Activated CD4-positive, alpha-beta T cell treated with anti-CD3 and anti-CD28 coated beads, Interleukin-2, amount 50 U/mL, for 4 hours (primary cell): ENCODE measurements at places on chromosomes 5 and 9.
A peak's percentile ranks its signal among the peaks of the same experiment; 100 is the strongest.

- no peak for DNase-seq
Measured at GRCh38 chr5:33212439-33212838, 228.3 kb upstream of the TARS1 start.

- peak; percentile 4 for DNase-seq
Measured at GRCh38 chr5:88833371-88834130, 49.4 kb downstream of the MEF2C start.

DNA sequence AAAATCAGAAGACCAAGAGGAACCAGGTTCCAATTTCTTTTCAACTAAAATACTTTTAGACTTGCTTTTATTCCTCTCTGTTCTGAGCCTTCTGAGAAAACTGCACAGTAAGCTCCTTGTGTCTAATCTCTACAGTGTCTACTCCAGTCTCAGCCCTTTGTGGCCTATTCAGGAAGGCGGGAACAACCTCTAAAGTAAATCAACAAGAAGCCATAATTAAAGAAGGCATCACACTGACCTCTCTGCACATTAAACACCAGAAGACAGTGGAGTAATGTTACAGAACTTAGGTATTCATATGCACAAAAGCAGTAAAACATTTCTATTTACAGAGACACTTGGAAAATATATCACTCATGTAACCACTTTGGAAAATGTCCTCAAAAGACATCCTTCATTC lies 14.9 kb downstream of the XPA start:
- DNase-seq = no peak

- no peak for DNase-seq
Measured at GRCh38 chr5:136030252-136030651, 1.5 kb downstream of the TGFBI start.

DNA sequence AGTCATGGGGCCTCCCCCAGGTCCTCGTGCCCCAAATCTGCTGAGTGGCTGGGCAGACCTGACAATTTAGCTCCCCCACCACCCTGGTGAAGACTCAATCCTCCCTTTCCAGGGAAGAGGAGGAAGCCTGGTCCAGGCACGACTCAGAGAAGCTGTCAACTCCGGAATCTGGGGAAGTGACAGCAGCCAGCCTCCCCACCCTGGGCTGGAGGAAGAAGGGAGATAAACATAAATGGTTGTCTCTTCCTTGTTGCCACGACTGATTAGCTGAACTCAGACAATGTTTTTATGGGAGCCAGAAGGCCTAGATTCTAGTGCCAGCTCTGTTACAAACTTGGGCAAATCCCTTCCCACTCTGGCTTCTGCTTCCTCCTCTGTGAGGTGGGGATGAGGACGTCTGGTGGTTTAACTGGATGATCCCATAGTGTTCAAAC lies 15.4 kb downstream of the CCDC69 start:
- DNase-seq = no peak

DNA sequence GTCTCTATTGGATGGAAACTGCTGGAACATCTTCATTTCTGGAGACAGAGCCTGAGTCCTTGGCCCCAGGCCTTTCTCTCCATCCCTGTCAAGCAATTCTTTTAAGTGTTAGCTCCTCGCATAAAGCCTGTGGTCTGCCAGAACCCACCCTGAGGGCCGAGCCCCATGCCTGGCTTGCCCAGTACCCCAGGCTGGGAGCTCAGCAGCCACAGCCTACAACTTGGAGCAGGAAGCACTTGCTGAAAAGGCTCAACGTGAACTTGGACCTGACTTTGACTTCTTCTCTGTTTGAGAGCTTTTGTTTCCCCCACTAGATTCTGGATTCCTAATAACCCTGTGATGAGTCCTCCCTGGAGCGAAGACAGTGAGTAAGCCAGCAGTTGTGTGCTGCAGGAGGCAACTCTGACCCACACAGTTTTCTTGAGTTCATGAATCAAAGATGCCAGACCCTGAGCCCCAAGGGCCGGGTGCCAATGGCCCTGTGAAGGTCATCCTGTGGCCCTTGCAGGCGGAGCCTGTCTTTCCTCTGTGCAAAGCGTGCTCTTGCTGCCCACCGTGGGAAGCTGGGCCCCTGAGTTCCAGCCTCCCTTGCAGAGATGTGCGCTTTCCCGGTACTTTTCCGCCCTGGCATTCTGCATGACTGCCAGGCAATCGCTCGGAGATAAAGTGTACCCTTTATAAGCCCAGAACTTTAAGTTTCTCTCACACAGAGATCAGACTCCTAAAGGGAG lies 64.3 kb upstream of the RUFY1 start:
- DNase-seq = no peak

GRCh38 chr9:16445141-16445920 lies 425.1 kb downstream of the BNC2 start:
- DNase-seq = no peak

- DNase-seq = no peak
Measured at GRCh38 chr5:125928663-125929062, 494.5 kb upstream of the GRAMD2B start.

GRCh38 chr5:151902215-151902614 lies 22.4 kb downstream of the GLRA1 start:
- no peak for DNase-seq

- DNase-seq = no peak
Measured at GRCh38 chr5:2695200-2695891, 56.1 kb downstream of the IRX2 start.

DNA sequence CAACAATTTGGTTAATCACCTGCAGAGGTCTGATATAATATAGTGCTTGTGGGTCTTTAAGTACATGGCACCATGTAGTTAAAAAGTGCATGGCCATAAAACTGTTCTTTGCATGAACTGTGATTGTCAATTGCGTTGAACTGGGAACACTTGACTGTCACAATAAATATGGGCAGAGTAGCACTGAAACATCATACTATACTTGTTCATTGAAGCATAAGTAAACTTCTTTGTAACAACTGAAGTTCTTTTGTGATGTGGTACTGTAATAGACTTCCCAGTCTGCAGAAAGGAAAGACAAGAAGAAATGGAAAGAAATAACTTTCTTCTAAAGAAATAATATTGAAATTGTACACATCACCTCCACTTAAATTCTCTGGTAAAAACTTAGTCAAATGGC lies 9.8 kb upstream of the NTRK2 start:
- no peak for DNase-seq

- DNase-seq = no peak
Measured at GRCh38 chr9:38724754-38725153, 4.8 kb upstream of the FAM240B start.

GRCh38 chr5:10635257-10635866 lies 71.5 kb downstream of the ANKRD33B start:
- DNase-seq = peak; percentile 63
